GM12878 (cell line): ENCODE measurements at places on chromosomes 3 and 15.
A peak's percentile ranks its signal among the peaks of the same experiment; 100 is the strongest.

- DNase-seq: no peak
Observed at GRCh38 chr3:48966876-48967361, 23.1 kb upstream of the P4HTM start.

DNA sequence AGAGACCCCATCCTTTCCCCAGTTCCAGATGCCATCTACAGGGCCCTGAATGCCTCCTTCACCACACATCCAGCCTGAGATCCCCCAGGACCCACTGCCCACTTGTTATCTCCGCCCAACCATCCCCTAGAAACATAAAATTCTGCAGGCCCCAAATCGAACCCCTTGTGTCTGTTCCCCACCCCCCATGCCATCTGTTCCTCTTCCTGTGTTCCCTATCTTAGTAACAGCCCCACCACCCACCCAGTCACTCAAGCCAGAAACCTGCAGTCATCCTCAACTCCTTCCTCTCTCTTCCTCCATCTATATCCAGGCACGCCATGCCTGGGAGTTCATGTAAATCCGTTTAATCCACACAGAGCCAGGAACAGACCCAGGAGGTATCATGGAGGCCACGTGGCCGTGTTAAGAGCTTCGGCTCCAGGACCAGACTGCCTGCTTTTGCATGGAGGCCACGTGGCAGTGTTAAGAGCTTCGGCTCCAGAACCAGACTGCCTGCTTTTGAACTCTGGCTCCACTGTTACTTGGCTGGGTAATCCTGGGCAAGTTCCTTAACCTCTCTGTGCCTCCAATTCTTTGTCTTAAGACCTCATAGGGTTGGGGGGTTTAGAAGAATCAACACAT lies 4.8 kb downstream of the CSRNP1 start:
- DNase-seq: no peak

DNA sequence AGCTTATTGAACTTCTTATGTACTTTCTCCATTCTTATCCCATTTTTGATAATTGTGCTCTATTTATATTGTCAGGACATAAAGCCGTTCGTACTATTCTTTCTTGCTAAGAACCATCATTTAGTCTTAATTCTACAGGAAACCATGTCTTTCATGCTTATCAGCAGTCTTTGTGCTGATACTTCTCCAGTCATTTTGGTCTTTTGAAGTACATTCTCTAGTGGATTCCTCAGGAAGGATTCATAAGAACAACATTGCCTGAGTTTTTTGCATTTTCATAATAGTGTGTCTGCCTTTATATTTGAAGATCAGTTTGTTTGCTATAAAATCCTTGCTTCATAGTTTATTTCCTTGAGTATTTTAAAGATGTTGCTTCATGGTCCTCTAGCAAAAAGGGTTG lies 126.6 kb upstream of the NEO1 start:
- DNase-seq: no peak

GRCh38 chr3:134474956-134475355 lies 10.8 kb downstream of the ANAPC13 start:
- DNase-seq: no peak

DNA sequence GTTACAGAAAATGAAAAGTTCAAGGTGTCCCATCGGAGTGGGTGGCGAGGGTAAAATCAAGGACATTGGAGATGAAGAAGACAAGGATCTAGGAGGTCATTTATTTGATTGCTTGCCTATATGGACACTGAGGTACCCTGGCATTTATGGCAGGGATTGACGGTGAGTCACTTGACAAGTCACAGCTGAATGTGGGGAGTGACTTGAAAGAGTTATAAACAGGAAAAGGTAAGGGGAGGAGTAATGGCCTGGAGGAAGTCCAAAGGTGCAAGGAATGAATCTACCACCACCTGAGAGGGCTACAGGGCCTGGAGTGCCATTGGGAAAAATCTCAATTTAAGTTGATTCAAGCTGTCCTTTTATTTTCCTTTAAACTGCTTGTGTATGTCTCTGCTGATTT lies 11.8 kb upstream of the SGO1 start:
- DNase-seq: no peak

DNA sequence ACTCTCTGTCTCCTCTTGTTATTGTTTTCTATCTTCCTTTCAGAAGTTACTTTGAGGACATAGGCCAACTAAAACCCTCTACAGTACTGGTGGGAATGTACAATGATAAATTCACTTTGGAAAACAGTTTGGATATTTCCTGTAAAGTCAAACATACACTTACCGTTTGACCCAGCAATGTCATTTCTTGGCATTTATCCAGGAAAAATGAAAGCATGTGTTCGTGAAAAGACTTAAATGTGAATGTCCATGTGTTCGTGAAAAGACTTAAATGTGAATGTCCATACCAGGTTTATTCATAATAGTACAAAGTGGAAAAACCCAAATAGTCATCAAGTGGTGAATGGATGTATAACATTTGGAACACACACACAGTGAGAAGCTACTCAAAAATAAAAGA lies 361.5 kb upstream of the DPH6 start:
- no peak for DNase-seq

DNA sequence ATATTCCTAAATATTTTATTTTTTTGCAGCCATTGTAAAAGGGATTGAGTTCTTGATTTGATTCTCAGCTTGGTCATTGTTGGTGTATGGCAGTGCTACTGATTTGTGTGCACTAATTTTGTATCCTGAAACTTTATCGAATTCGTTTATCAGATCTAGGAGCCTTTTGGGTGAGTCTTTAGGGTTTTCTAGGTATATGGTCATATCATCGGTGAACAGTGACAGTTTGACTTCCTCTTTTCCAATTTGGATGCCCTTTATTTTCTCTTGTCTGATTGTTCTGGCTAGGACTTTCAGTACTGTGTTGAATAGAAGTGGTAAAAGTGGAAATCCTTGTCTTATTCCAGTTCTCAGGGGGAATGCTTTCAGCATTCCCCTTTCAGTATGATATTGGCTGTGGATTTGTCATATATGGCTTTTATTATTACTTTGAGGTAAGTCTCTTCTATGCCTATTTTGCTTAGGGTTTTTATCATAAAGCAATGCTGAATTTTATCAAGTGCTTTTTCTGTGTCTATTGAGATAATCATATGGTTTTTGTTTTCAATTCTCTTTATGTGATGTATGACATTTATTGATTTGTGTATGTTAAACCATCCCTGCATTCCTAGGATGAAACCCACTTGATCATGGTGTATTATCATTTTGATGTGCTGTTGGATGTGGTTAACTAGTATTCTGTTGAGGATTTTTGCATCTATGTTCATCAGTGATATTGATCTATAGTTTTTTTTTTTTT lies 11.4 kb upstream of the SLC9A9 start:
- no peak for DNase-seq

DNA sequence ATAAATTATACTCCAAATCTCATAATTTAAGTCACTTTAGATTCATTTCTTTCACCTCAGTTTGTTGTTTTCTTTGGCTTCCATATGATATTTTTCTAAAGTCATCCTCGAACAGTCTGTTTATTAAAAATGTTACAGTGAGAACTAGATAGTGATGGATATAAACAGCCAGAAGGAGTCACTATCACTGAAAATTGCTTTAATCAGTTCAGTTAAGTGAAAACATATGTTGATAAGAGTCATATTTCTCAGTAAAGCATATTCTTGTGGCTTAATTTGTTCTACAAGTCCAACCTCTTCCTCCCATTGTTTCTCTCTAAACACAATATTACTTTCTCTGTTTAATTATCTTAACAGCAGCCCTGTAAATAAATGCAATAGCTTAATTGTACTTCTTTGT lies 427.5 kb upstream of the ALCAM start:
- DNase-seq: no peak

DNA sequence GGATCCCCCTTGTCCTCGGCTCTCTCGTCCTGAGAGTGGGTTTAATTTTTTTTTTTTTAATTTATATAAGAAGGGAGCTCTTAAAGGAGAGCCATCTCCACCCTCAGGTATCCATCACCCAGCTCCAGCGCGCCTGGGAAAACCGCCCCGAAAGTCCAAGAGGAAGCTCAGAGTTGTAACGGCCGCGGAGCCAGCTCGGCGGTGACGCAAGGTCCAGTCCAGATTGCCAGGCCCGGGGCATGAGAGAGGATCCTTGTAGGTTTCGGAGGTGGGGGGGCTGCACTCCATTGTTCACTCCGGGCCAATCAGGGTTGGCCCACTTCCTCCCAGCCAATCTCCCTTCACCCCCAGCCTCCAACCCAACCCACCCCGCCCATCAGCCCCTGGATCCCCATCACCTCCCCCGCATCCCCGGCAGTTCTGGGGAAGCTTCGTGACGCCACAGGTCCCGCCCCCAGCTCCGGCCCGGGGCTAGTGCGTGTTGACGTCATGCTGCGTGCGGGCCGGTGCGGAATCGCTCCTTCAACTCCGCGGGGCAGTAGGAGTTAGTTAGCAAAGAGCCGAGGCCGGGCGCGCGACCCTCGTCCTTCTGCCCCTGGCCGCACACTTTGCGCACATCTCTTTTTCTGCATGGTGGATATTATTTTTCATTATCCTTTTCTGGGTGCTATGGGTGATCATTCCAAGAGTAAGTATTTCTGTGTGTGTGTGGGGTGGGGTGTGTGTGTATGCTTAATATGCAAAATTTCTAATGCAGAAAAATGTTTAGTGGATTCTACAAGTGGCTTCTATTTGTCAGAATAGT lies at the start of gene ISL2:
ISL2 (plus strand) TSS at position 520 of the 805 bp plus-strand sequence; CDS start at position 631, 111 bp downstream.
- DNase-seq: peak; percentile 61

- peak; percentile 20 for DNase-seq
Observed at GRCh38 chr3:71010726-71011455, 572.6 kb downstream of the FOXP1 start.

- DNase-seq: no peak
Observed at GRCh38 chr3:90018779-90019178, 911.4 kb downstream of the EPHA3 start.

DNA sequence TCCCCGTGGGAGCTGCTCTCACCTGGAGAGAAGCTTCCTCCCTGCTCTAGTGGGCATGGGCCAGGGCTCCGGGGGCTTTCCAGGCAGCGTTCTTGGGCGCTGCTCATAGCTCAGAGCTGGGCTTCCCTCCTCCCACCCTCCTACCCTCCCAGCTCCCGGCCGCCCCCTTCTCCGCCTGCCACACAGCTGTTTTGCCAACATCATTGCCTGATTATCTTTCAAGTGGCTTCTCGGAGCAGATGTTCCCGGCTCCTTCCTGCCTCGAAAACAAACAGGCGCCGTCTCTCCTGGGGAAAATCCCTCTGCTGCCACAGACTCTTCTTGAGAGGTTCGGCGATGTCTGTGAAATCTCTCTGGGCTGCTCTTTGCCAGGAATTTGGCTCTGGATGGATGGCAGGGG lies 195.6 kb downstream of the RPLP1 start:
- no peak for DNase-seq

GRCh38 chr3:66989860-66990696 lies 8.0 kb upstream of the KBTBD8 start:
- DNase-seq: peak; percentile 40

DNA sequence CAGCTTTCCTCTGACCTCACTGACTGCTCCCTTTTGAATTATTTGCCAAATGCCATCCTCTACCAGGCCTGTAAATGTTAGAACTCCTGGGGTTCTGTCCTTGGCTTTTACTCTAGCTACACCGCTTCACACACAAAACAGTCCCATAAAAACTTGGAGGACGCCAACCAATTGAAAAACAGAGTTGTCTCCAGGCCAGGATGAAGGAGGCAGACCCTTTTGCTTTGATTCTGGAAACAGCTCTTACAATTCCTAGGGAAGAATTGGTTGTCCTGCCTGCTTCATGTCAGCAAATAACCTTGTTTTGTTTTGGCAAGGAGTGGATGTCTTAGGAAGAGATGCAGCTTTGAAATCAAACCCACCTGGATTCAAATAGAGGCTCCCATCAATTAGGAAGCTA lies 375.5 kb downstream of the UNC13C start:
- DNase-seq: no peak

- no peak for DNase-seq
Observed at GRCh38 chr15:39078026-39078425, 502.9 kb upstream of the THBS1 start.

DNA sequence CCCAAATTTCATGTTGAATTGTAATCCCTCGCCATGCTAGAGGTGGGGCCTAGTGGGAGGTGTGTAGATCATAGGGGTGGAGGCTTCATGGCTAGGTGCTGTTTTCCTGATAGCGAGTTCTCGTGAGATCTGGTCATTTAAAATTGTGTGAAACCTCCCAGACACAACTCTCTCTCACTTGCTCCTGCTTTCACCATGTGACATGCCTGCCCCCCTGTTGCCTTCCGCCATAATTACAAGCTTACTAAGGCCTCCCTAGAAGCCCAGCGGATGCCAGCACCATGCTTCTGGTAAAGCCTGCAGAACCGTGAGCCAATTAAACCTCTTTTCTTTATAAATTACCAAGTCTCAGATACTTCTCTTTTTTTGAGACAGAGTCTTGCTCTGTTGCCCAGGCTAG lies 36.0 kb downstream of the CCDC54 start:
- no peak for DNase-seq

- no peak for DNase-seq
Observed at GRCh38 chr3:144548346-144548745, 576.7 kb downstream of the DIPK2A start.

- no peak for DNase-seq
Observed at GRCh38 chr3:160826408-160826807, 70.4 kb downstream of the PPM1L start.

- no peak for DNase-seq
Observed at GRCh38 chr15:67248011-67248505, 6.4 kb downstream of the AAGAB start.

GRCh38 chr3:122067588-122068240 lies 12.6 kb downstream of the CD86 start:
- DNase-seq: no peak

DNA sequence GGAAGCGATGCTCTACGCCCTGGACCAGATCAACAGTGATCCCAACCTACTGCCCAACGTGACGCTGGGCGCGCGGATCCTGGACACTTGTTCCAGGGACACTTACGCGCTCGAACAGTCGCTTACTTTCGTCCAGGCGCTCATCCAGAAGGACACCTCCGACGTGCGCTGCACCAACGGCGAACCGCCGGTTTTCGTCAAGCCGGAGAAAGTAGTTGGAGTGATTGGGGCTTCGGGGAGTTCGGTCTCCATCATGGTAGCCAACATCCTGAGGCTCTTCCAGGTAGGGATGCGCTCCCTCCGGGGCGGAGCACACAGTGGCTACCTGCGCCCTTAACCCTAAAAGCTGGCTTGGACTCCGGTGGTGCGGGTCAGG lies 698 bp downstream of the GRM7 start:
- no peak for DNase-seq

DNA sequence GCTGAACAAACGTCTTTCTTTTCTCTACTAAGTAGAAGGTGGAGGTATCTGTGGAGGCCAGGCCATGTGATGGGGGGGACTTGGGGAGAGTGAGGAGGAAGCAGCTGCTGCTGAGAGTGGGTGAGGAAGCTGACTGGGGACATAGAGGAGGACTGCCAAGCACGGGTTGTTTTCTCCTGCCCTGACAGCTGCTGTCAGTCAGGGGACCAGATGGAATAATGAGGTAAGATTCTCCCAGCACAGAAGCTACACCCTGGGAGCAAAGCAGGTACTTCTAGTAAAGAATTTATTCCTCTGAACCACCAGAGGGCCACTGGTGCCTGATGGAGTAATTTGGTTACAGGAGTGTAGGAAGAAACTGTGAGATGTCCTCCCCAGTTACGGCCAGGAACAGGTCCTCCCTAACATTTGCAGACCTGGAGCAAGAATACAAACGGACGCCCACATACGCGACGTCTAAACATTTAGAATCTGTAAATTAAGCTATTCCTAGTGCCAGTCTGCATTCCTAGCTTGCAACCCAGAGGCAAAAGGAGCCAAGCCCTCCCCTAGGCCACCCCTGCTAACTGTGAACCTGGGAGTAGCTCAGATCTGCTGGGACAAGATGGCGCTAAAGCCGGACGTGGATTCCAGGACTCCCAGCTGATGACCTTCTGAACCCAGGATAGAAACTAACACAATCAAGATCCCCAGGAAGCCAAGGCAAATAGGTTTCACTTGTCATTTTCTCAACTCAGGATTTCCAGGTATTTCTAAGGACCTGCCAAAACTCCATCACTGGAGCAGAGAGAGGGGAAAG lies 14.8 kb downstream of the CRYGS start:
- no peak for DNase-seq
